Stimulated activated CD4-positive, alpha-beta T cell treated with anti-CD3 and anti-CD28 coated beads, Interleukin-4, amount 100 ng/mL, for 48 hours (primary cell): ENCODE measurements at places on chromosomes 4 and X.

DNA sequence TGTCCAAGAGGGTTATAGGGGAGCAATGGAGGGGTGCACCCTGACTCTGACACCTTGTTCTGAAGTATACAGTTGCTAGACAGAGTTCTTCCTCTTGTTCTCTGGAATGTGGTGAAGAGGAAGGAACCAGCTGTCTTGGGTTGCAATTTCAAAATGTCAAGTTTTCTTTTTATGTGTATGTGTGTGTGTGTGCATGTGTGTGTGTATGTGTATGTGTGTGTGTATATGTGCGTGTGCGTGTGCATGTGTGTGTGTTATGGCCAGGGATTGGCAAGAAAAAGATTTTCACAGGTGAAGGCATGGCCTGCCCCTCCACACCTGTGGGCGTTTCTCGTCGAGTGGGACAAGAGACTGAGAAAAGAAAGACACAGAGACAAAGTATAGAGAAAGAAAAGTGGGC lies 81.6 kb upstream of the ADGRA3 start:
- no peak for DNase-seq

DNA sequence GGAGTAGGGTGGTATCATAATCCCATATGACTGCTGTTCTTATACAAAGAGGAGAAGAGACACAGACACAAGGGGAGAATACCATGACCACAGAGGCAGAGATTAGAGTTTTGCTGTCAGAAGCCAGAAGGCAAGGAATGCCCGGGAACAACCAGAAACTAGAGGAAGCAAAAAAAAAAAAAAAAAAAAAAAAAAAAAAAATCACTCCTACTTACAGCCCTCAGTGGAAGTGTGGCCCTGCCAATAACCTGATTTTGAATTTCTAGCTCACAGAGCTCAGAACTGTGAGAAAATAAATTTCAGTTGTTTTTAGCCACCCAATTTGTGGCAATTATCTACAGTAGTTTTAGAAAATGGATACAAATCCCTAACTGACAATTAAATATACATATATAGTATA lies 30.4 kb upstream of the UBE2NL start:
- no peak for DNase-seq

DNA sequence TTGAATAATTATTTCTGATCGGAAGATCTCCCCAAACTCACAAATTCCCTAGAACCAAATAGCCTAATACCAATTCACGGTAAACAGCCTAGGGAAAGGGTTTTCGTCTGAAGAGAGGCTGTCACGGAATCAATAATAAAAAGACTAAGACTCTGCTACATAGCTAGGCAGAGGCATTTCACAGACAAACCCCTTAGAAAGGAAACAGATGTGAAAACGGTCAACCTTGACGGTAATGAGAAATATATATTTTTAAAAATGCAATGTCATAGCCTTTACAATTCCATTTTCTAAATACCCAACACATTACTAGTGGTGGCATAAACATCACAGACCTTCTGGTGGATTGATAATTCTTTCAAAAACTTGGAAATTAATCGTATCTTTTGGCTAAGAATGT lies 28.4 kb downstream of the PROM1 start:
- no peak for DNase-seq

- no peak for DNase-seq
These were observed 81.0 kb downstream of the EPHA5 start for GRCh38 chr4:65589331-65589730.

DNA sequence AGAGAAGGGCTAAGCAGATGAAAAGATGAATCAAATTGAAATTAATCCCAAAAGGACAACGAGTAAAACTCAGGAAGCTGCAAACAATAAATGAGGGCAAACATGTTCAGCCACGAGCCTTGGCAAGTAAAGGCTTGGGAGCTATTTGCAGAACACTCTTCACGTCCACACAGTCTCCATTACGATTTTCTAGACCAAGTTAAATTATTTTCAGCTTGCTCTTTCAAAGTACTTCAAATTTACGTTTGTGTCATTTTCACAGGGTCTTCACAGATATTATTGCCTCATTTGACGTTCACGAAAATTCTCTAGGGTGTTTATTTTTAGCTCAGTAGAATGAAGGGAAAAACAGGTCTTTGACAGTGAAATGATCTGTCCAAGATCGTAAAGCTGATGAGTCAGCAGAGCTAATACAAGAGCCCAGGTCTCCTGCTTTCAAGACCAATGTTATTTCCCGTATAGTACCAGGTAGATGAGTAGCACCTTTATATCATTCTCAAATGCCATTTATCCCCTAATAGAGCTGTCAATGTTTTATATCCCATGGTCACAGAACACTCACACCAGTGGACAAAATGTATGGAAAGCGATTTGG lies 20.9 kb downstream of the KLB start:
- DNase-seq = no peak
